Renal cortex interstitium (tissue), 15 donors: ENCODE measurements at places on chromosomes 7 and 10. TPM values are rescaled to one million over a fixed set of nuclear protein-coding genes. Genes with fewer than 3 reads are reported as not detected.

- no peak for DNase-seq
These were observed 12.1 kb upstream of the RHBDD2 start for GRCh38 chr7:75866489-75867389.

GRCh38 chr7:142523821-142524460 lies 225.3 kb upstream of the PRSS1 start:
- DNase-seq, result no peak

DNA sequence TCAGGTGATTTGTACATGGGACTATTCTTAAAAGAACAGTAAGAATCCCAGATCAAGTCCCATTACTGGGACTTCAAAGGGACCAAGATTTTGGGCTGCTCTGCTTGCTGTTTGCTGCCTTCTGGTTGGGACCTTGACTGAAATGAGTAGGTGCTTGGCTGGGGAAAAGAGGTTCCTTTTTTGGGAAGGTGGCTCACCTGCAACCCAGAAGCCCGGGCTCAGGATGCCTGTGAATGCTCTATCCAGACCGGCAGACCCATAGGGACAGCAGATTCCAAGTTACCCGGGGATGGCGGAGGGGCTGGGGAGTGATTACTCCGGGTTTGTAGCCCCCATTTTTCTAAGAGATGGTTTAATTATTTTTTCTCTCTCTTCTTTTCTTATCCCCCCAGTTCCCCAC lies 104.0 kb downstream of the CPXM2 start:
- DNase-seq, result no peak

- DNase-seq, result no peak
These were observed 203.5 kb downstream of the RNLS start for GRCh38 chr10:88379575-88379974.

DNA sequence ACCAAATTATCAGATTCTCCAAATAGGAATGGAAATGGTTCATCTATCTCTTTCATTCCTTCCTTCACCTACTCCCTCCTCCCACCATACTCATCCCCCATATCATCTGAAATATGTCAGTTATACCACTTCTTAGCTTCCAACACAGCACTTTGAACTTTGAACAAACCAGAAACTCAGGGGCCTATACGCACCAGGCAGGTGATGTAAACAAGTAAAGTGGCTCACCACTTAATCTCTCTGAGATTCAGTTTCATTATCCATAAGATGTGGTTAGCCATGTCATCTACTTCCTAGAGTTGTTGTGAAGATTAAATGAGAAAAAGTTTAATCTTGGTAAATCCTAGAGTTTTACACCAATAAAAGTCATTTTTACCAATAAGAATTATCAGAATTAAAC lies 65.9 kb upstream of the LRRN3 start:
- DNase-seq, result no peak

- DNase-seq, result no peak
These were observed 30.2 kb upstream of the GIMAP8 start for GRCh38 chr7:150420242-150420641.

- DNase-seq, result no peak
These were observed 23.1 kb upstream of the JAZF1 start for GRCh38 chr7:28203508-28204240.

DNA sequence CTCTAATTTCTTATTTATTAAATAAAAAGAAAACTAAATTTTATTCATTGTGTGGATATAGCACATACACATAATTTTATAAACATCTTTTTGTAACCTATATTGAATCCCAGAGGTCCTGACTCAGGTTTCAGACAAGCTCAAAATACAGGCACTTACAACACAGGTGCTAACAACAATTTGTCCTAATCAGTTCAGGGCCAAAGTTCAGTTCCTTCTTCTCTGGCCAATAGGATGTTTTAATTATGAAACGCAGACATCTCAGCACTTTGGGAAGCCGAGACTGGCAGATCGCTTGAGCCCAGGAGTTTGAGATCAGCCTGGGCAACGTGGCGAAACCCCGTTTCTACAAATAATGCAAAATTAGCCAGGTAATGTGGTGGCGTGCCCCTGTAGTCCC lies 15.0 kb downstream of the RPA3 start:
- no peak for DNase-seq

GRCh38 chr10:91115618-91116390 lies 104.7 kb upstream of the PCGF5 start:
- DNase-seq, result no peak

DNA sequence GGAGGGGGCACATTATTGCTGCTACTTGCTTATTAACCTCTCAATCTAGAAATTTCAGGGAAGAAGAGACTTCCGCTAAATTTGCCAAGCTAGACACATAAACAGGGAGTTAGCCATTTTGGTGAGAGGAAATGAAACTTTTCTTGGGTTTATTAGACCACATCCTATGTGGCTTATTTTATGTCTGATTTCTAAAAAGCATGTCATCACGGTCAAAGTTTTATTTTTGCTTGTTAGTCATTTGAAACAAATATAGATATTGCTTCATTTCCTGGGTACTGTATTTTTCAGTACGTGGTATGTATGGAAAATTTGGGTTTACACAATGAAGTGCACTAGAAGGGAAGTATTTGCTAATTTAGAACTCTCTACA lies 144.1 kb downstream of the TCF7L2 start:
- no peak for DNase-seq

- no peak for DNase-seq
These were observed 22.4 kb downstream of the BRI3 start for GRCh38 chr7:98303906-98304305.

GRCh38 chr7:39301543-39301942 lies 264.7 kb upstream of the YAE1 start:
- DNase-seq, result no peak

The ASAH2 gene
- 8.2 TPM for polyA plus RNA-seq

The STEAP4 gene
- 0.28 TPM for polyA plus RNA-seq

The TCAF2 gene
- 2.3 TPM for polyA plus RNA-seq

The DYDC2 gene
- 1.5 TPM for polyA plus RNA-seq

The PRR15 gene
- polyA plus RNA-seq, result 4.3 TPM

The NEURL1 gene
- polyA plus RNA-seq, result 0.90 TPM

The CALU gene
- 204 TPM for polyA plus RNA-seq

The COL13A1 gene
- 23.1 TPM for polyA plus RNA-seq

The ELMO1 gene
- polyA plus RNA-seq, result 9.0 TPM

The WEE2 gene
- polyA plus RNA-seq, result 0.33 TPM
